ENCODE measurements at places on chromosomes 4 and X.

DNA sequence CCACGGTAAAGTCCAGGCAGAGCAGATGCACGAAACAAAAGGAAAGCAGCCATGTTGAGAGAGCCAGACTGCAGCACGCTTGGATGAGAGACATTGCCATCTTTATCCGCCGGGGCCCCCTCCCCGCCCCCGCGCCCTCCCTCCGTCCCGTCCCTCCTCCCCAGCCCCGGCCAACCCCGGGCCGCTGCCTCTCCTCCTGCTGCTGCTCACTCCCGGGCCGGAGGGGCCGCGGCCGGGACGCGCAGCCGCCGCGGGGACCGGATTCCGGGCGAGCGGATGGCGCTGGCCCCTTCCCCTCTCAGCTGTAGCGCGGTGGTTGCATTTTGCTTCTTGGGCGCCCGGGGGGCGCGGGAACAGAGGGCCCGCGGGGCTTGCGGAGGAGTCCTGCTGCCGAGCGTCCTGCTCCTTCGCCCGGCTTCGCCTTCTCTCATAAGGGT is 542 bp downstream of the RNF150 start:
- peak; percentile 10 for DNase-seq

DNA sequence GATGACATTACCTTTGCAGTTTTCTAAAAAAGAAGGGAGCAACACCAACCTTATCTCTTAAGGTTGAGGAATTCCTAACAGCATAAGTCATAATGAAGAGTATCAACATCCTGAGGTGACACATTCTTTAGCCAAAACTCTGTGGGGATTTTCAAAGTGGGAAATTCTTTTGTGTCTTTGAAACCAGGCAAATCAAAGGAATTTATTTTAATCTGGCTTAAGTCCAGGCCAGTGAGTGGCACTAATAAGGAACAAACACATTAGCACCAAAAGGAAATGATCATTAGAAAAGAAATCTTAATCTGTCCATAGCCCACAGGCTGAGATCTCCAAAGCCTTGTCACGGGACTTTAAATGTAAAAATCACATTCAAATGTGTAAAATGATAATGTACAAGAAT is 110.1 kb downstream of the LARP7 start:
- DNase-seq, result no peak

DNA sequence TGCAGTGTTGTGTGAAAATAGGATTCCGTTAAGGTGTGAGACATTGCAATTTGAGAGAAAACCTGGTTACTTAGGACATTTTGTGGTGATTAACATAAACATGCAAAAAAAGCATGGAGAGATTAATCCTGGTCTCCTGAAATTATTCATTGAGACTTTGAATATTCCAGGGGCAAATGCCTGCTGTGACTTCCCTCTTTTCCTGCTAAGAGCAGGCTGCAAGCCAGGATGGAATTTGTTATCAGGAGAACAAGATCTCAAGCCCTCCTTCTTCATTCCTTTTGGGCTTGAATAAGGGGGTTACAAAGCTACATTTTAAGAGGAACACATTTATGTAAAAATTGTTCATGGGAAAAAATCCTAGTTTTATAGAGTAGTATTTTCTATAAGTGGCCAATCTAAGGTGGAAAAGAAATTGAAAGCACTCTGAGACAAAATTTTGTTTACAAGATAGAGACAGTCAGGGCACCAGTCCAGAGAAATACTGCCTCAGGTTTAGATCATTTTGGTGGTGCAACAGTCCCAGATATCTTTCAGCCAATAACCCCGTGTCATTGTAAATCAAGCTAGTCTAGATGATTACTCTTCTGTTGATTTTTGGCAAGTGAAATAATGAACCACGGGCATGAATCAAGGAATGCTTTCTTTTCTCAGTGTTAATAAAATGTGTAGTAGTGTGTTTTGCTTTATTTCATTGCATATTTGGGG is 1528.3 kb upstream of the AGA start:
- no peak for DNase-seq

DNA sequence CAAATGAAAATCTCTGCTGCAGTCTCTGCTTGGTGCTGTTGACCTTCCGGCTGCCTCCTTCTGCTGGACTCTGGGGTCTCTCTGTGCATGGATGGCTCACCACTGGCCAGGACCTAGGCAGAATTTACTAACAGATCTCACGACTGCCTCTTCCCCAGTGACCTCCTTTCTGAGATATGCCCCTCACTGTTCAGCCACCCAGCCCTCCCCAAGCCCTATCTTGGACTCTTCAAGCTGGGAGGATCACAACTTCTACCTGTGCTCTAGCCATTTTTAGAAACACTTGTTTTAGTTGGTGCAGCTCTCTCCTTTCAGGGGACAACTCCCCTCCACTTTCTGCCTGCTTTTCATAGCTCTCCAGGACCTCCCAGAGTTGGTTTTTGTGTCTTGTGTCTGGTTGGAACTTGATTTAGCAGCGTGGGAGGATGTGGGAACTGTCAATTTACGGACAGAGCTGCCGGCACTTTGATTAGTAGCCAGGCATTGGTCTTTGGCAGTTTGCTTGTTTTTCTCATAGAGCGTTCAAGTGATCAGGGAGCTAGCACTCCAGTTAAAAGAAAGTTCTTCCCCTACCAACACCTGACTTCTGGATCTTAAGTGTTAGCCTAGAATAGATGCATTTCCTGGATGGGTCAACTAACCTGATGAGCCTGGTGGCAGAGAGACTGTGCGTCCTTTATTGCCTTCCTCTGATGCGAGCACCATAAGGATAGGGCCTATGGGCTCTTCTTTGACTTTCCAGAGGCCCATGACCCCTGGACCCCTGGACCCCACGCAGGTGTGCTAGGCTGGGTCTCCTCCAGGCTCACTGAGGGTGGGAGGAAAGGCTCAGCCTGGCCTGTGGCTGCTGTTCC is 6.5 kb downstream of the RGS12 start:
- DNase-seq, result no peak

DNA sequence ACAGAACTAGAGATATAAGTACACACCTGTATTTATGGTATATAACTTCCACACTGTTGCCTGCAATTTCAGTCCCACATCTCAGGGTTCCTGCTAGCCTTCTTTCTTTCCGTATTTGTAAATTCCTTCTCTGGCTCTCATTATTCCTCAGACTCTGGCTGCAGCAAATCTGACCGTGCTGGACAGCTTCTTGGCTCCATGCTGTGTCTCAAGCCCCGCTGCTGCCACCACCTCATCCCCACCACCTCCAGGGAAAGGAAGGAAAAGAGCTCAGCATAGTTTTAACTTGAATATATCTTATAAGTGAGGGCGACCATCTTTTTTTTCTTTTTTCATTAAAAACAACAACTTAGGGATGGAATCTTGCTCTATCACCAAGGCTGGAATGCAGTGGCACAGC is 155.6 kb upstream of the CXCL13 start:
- DNase-seq, result no peak

DNA sequence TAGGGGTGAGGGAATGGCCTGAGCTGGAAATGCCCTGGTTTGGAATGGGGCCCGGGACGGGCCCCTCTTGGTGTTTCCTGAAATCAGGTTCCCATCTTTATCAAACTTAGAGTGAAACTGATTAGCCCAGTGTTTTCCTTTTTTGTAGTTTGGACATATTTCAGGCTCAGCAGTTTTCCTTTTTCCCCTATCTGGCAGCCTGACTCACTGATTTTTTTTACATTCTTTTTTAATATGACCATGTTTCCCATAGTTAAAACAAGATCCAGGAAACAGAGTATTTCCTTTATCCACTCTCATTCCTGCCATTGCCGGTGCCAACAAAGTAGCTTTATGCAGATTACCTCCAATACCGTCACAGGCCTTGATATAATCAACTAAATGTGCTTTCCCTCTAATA is 20.5 kb upstream of the C4orf17 start:
- no peak for DNase-seq
